Right atrium auricular region (tissue), 2 donors: ENCODE measurements at places on chromosomes 4 and X. TPM values are rescaled to one million over a fixed set of nuclear protein-coding genes. Genes with fewer than 3 reads are reported as not detected.

- no peak for DNase-seq
These were observed 176.0 kb downstream of the TLL1 start for GRCh38 chr4:166049036-166049435.

Gene NHSL2
- total RNA-seq = 9.3 TPM

DNA sequence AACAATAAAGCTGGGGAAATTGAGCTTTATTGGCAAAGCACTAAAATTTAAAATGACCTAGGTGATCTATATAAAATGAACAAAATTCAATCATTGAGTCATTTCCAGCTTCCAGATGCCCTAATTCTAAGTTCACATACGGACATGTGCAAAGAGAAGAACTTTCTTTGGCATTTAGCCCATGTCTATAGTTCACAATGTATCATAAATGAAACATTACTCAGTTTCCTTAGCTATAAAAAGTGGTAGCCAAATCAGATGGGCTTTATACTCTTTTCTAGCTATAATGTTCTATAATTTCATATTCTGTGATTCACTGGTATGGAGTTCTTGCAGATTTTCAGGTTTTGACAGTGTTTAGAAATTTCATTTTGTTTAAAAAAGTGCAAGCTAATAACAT lies 327.4 kb downstream of the KCTD8 start:
- no peak for DNase-seq

DNA sequence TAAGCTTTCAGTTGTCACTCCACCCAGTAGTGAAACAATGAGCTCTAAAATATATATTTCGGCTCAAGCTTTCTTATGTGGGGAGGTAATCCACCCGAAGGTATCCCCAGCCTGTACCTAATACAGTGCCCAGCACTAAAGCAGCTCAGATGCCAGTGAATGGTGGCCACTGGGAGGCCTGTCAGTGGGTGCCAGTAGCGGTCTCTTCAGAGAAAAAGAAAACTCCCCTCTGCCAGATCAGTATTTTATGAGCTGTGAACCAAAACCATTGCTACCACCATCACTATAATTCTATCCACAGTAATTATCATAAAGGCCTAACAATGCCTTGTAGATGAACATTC lies 835 bp upstream of the NFKB1 start:
- no peak for DNase-seq

DNA sequence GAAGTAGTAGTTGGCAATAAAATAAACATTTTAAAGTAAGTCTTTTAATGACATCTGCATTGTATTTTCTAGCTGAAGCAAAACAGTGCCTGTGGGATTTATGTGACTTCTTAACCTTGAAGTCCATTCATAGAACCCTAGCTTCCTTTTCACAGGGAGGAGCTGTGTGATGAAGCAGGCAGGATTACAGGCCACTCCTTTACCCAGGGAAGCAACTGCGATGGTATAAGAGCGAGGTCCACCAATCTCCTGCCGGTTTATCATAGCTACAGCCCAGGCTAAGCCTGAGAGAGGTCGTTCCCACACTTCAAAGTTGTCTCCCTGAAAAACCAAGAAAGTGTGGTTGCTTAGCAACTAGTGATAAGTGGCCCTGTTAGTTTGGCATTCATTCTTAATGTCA lies 7.0 kb downstream of the RPL36A start:
- no peak for DNase-seq

GRCh38 chr4:123522646-123523045 lies 126.1 kb downstream of the SPRY1 start:
- no peak for DNase-seq

DNA sequence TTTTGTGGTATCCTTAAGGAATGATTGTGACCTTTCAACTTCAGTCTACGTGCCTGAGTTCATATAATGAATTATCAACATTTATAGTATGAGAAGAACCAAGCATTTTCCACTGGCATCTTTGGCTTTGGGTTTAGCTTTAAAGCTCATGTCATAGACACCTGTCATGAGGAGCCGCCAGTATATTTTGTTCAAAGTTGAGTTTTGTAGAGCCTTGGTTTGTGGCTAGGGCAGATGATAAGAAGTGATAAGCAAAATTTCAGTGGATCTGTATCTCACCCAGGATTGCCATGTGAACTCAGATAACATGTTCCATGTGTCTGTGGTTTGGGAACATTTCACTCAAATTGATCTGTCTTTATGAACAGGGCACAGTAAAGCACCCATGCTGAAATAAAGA lies 873.2 kb downstream of the STPG2 start:
- no peak for DNase-seq

Gene CSN1S1
- not detected for total RNA-seq

Gene FATE1
- not detected for total RNA-seq

- no peak for DNase-seq
These were observed 22.9 kb downstream of the ZFYVE28 start for GRCh38 chr4:2395584-2395983.

DNA sequence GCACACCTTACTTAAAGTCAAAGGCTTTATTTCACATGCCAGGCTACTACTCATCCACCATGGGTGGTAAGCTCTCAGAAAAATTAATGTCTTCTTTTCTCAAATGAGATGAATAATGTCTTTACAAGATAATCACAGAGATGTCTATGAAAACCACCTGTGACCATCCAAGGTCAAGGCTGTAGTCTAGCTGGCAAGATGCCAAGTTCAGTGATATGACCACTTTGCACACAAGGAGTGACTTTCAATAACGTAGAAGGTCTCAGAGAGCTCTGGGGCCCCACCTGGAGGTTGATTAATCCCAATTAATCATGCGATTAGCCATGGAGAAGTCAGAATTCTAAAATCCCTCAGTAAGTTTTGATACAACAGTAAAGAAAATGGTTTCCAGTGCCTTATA lies 20.5 kb downstream of the ANOS1 start:
- DNase-seq = no peak

Gene SSX4
- not detected for total RNA-seq

Gene ETDA
- not detected for total RNA-seq

Gene ABLIM2
- total RNA-seq = 5.7 TPM

Gene VEGFC
- 8.6 TPM for total RNA-seq

- DNase-seq = no peak
These were observed 3.4 kb upstream of the SRPK3 start for GRCh38 chrX:153777261-153778090.

DNA sequence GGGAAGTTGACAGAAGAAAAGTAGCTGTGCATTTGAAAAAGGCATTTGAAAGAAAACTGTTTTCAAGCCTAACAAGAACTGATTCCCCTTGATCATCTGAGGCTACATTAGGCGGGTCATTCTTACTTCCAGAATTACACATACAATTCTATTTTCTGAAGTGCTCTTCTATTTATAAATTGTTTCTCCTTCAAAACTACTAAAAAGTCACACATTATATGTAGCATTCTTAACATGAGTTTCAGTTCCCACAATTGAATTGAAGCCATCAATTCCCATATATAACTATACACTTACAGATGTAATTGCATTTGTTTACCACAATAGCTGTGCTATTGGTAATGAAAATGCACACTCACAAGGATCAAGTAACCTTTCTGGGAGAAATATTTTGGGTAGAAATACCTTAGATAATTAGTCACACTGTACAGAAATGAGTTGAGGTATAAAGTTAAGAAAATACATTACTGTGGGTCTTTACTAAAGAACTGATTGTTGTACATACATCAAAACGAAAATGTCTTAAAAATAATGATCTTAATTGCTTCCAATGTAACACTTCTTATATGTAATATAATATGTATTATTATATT lies 1688.0 kb upstream of the AGA start:
- DNase-seq = no peak

GRCh38 chr4:122783301-122784215 lies 43.1 kb upstream of the FGF2 start:
- peak; percentile 82 for DNase-seq

DNA sequence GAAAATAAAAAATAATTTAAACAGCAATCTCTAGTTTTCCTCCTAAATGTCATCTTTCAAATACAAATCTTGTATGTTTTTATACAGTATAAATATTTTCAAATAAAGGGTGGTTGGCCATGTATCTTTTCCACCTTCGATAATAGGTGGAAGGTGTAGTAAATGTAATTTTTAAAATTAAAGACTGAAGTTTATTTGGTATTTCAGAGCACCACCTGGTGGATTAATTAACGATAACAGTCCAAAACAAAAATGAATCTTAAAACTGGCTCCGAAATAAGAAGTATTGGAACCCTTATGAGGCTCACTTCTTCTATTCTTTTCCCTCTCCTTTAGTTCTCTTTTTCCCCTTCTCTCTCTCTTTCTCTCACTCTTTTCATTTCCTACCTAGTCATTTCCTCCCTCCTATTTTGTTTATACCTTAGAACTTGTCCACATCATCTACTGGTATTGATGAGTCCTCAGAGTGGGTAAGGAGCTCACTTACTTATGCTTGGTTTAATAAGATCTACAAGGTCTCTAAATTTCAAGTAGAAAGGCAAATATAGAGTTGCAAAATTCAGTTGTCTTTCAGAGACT lies 82.9 kb upstream of the EXOC1L start:
- no peak for DNase-seq

GRCh38 chrX:142428916-142429315 lies 223.8 kb upstream of the MAGEC2 start:
- no peak for DNase-seq

Gene SERTM2
- total RNA-seq = not detected

Gene FAM3A
- 47.1 TPM for total RNA-seq

DNA sequence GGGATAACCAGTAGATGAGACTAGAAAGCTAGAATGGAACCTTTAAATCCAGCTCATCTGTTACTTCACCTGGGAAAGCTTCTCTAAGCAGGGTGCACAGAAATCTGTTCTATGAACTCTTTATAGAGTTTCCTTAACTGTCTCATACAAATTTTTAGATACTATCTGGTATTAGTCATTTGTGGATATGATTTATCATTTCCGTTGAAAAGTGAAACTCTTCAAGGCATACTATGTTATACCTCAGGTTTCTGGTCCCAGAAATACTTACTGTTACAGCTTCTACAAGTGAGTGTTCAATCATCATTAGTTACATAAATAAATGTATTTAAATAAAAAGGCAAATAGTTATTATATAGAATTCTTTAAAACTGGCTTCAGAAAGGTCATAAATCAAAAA lies 298.3 kb upstream of the AGA start:
- DNase-seq = no peak

DNA sequence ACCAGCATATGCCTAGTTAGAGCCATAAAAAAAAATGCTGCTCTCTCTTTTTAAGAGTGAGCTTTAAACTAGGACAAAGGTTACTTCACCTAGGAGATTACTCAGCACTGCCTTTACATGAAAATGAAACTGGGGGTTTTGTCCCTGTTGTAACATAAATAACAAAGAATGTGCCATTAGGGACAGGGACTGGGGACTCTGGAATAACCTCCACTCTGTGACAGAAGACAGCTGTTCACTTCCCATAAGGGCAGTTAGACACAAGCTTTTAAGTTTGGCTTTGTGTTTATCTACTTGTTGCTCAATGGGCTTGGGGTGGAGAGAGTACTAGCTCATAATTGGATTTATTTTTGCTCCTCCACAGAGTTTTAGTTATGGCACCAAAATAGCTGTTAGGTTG lies 11.9 kb downstream of the ENPEP start:
- DNase-seq = no peak

Gene PSAPL1
- not detected for total RNA-seq

Gene NRK
- total RNA-seq = 2.3 TPM

DNA sequence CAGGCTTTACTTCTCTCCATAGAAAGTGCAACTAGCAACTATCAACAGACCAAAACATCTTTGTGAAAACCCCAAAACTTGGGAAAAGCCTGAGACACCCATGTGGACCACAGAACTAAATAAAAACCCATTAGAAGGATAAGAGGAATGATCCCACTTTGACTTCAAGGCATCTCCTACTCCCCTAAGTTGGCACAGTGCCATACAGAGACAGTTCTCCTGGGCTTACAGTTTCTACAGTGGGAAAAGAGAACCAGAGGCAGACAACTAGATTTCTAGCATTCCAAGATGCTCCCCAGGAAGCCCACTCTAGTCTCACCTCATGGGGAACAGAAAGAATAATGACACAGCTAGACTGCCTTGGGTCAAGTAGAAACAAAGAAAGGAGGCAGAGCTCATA lies 20.4 kb downstream of the TMLHE start:
- no peak for DNase-seq

GRCh38 chrX:123424546-123424945 lies 240.5 kb downstream of the GRIA3 start:
- DNase-seq = no peak

GRCh38 chr4:6074758-6075157 lies 56.5 kb upstream of the C4orf50 start:
- DNase-seq = no peak

Gene VBP1
- total RNA-seq = 60.3 TPM

Gene BANK1
- total RNA-seq = not detected

- DNase-seq = no peak
These were observed 99.6 kb upstream of the SHOX start for GRCh38 chrX:530726-531610.

Gene FGD1
- total RNA-seq = 6.6 TPM

- DNase-seq = peak; percentile 76
These were observed 139.5 kb downstream of the TBL1X start for GRCh38 chrX:9604111-9604907.

Gene PDZD4
- 7.1 TPM for total RNA-seq
